ENCODE measurements at places on chromosomes 4 and X. TPM values are rescaled to one million over a fixed set of nuclear protein-coding genes. Genes with fewer than 3 reads are reported as not detected.

- peak; percentile 15 for DNase-seq
These were observed 758.6 kb downstream of the PDHA2 start for GRCh38 chr4:96598465-96598864.

GRCh38 chr4:126273746-126274145 lies 959.0 kb downstream of the FAT4 start:
- no peak for DNase-seq

Gene SSX5
- not detected for total RNA-seq

DNA sequence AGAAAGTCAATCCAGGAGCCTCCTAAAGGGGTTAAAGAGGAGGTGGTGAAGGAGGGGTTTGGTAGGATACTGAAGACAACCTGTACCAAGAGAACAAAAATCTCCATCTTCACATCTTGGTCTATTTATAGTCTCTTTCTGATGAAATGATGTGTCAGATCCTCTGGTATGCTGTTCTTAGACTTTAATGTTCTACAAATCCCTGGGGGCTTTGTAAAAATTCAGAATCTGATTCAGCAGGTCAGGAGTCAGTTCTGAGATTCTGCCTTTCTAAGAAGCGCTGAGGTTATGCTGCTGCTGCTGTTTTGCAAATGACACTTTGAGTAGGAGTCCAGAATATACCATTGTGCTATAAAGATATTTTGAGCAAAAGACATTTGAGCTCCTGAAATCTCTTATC lies 172.9 kb upstream of the GLRA2 start:
- no peak for DNase-seq

Gene MAGEA1
- not detected for total RNA-seq
